HCEC 1CT (cell line): ENCODE measurements at places on chromosomes 4 and X.

DNA sequence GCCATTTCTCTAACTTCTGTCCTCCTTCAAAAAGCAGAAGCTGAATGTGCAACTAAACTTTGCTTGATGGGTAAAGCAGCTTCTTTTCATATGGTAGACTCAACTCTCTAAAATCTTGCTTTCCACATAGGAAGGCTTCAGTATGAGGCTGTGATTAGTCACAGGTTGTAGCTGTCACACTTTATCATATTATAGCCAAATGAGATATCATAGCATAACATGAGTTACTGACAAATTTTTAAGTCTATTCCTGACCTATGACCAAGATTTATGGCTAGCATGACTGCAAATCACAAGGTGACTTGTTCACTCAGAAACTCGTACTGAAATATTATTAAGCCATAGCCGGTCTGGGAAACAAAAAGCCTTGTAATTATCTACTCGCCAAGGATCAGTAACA is 998.6 kb downstream of the RPA4 start:
- DNase-seq = no peak

- no peak for DNase-seq
Observed at GRCh38 chr4:152946446-152946845, 10.3 kb downstream of the FHDC1 start.

GRCh38 chr4:106624671-106625070 is 256.1 kb upstream of the GIMD1 start:
- peak; percentile 6 for DNase-seq

GRCh38 chr4:146916479-146917076 is 29.1 kb downstream of the TTC29 start:
- peak; percentile 1 for DNase-seq

- no peak for DNase-seq
Observed at GRCh38 chr4:71460371-71460770, 121.6 kb downstream of the SLC4A4 start.

GRCh38 chrX:136021903-136022302 is 36.7 kb downstream of the SLC9A6 start:
- DNase-seq = no peak

GRCh38 chr4:152197211-152197610 is 338.7 kb downstream of the FBXW7 start:
- DNase-seq = no peak

DNA sequence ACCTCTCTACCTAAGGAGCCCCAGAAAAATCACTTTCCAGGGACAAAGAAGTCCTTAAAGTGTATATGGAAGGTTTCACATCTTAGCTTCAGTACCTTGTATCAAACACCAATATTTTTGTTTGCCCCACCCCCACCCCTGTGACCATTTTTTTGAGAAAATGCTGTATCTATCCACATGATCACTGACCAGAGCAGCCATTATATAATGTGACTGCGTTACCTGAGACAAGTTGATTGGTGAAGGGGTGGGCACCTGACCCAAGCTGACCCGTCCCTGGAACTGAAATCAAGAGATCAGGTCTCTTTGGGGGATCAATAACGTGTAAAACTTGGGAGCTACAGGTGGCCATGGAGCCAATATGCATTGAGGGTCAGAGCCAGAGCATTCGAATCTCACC is 10.7 kb downstream of the TIFA start:
- DNase-seq = no peak

- DNase-seq = peak; percentile 15
Observed at GRCh38 chrX:11532291-11533078, 133.2 kb downstream of the ARHGAP6 start.

DNA sequence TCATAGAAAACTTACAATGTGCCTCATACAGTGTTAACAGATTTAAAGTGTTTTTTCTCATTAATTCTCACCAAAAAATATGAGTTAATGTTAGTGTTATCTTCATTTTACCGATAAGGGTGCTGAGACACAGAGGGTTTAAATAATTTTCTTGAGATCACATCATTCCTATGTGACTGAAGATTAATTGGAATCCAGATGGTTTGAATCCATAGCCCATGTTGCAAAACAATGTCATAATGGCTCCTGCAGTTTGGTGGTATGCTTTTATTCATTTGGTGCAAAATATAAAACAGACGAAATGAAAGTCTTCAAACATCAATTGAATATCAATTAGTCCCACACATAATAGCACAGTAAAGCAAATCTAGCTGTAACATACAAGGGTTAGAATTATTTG is 512.2 kb downstream of the FSTL5 start:
- DNase-seq = no peak

DNA sequence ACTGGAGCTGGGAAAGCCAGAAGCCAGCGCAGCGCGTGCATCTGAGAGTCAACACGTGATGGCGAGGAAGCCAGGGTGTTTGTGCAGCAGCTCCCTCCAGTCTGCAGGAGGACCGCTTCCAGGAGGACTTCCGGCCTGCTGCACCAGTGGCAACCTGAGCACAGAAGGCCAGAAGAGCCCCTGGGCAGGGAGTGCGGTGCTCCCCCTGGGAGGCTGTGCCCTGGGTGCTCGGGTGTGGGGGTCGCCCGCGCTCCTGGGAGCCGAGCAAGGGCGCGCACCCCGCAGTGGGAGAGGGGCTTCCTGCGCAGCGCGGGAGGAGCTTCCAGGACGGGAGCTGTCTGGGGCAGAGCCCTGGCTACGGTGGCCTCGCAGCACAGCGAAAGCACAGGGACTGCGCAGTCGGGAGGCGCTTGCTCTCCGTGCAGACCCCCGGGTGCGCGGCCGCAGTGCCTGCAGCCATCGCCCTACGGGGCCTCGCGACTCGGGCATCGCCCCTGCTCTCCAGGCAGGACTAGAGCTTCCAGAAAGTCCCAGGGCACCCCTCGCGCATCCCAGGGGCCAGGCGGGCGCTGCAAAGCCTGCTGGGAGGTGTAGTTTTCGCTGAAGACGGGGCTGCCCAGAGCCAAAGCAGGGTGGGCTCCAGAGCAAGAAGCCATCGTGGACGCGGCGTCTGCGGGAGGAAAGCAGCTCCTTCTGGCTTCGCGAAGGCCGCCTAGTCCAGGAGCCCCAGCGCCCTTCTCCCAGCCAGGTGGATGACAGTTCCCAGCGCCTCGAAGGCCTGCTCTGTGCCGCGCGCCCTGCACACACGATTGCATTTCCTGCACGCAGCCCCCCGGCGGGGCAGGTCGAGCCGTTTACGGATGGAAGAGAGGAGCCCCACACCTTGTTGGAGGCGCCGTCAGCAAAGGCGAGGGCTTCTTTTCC is 24.1 kb upstream of the WFS1 start:
- DNase-seq = no peak

- no peak for DNase-seq
Observed at GRCh38 chrX:150227321-150227860, 135.7 kb upstream of the MAMLD1 start.

- DNase-seq = no peak
Observed at GRCh38 chr4:27624749-27625148, 764.1 kb downstream of the STIM2 start.

DNA sequence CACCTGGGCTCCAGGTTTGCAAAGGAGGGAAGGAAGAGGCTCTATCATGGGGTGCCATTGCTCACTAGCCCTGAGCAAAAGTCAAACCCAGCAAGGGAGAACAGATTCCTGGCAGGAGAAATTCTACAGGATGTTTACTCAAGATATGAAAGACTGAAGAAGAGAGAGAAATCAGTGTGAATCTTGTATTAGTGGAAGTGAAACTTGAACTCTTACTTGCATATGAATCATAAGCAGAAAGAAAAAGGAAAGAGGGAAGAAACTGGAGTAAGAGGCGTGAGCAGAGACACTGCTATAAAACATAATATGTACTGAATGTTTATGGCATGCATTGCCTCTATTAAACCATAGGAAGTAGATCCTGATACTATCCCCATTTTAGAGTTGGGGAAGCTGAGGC is 60.9 kb downstream of the C4orf46 start:
- DNase-seq = peak; percentile 1

- DNase-seq = no peak
Observed at GRCh38 chr4:76637712-76638361, 202.8 kb downstream of the SHROOM3 start.

- no peak for DNase-seq
Observed at GRCh38 chr4:66219401-66219800, 549.1 kb upstream of the EPHA5 start.

DNA sequence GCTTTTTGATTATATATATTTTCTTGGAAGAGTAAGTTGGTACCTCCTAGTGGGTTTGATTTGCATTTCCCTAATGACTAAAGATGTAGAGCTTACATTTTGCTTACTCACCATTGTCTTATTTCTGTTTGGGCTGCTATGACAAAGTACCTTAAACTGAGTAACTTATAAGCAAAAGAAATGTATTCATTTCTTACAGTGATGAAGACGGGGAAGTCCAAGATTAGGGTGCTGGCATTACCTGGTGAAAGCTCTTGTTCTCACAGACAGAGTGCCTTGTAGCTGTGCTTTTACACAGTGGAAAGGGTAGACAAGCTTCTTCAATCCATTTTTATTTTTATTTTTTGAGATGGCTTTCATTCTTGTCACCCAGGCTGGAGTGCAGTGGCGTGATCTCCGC is 229.2 kb upstream of the AGA start:
- DNase-seq = no peak

GRCh38 chr4:119105605-119106004 is 30.0 kb upstream of the MYOZ2 start:
- peak; percentile 48 for DNase-seq

DNA sequence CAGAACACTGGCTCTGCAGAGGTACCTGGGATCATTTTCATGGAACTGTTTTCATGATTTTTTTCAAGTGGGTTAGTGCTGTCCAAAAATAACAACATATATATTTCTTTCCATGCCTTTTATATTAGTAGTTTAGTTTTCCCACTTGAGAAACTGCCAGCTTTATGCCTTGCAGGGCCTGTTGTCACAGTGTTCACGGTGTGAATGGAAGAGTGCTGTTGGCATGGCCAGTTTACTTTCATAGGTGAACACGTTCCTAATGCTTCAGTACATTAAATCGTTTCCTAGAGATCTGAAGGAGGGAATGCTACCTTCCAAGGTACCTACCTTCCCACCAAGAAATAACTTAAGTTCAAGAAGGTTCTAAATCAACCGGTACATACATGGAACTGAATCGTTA is 12.6 kb downstream of the DOCK11 start:
- DNase-seq = no peak

- DNase-seq = no peak
Observed at GRCh38 chrX:12026481-12026880, 111.8 kb upstream of the FRMPD4 start.

DNA sequence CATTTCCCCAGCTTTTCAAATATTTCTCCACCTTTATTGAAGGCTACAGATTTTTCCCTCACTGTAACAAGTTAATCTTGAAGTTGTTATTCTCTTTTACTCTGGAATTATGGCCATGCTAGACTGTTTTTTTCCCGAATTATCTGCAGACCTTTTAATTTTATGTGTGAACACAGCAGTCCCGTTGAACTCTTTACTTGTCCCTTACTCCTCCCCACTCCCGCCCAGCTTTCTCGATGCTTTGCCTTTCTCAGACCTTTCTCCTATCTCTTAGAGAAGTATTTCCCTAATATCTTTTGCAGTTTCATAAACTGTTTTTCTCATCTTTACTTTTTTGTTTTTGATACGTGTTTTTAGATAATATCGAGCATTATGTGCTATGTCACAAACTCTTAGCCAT is 776 bp downstream of the CEP44 start:
- no peak for DNase-seq

- no peak for DNase-seq
Observed at GRCh38 chrX:57587062-57587461, 4.7 kb upstream of the ZXDB start.

DNA sequence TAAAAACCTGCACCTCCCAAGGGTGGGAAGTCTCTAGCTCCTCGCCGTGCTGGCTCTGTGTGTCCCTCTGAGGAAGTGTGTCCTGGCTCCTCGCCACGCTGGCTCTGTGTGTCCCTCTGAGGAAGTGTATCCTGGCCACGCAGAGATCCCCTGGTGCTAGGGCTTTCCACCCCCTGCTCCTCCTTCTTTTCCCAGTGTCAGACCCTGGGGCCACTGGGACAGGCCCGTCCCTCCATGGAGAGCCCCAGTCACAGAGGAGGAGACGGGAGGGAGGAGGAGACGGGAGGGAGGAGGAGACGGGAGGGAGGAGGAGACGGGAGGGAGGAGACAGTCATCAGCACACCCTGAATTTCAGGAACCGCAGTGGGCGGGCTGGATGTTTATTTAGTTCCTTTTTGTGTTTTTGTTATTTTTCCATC is 53.8 kb upstream of the HGFAC start:
- peak; percentile 2 for DNase-seq

GRCh38 chrX:63282077-63282476 is 69.1 kb downstream of the SPIN4 start:
- no peak for DNase-seq

DNA sequence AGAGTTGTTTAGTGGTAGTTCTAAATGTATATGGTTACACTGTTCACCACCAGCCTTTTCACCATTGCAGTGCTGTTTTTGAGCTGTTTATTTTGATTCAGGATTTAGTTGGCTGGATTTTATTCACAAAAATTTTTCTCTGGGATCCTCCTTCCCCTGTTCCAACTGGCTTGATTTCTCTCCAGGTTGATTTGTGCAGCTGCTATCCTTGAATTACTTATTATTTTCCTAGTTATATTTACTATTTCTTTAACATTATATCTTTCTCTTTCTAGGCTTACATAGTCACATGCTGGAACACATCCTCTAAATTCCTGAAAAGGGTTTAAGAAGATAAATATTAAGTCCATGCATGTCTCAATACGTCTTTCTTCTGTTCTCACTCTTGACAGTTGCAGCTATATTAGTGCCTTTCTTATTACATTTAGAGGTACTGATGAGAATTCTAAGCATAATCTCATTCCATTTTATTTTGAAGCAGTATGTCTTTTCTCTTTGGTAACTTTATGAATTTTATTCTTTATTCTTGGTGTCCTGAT is 82.2 kb downstream of the SUPT20HL2 start:
- DNase-seq = no peak

DNA sequence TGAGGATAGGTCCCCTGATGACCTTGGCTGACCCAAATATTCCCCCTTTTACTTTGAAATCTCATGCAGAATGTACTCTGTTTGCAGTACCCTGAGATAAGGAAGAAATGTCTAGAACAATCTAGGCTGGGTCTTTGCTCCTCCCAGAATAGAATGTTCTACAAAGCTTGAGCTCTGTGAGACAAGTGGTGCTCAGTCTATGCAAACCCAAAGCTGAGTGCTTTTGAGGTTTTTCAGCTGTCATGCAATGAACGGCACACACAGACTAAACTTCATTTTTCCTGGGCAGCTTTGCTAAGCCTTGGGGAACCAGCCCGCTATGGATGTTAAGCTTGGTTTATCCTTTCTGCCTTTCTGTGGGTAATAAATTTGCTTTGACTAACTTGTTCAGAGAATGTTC is 513.6 kb downstream of the FAT4 start:
- no peak for DNase-seq

DNA sequence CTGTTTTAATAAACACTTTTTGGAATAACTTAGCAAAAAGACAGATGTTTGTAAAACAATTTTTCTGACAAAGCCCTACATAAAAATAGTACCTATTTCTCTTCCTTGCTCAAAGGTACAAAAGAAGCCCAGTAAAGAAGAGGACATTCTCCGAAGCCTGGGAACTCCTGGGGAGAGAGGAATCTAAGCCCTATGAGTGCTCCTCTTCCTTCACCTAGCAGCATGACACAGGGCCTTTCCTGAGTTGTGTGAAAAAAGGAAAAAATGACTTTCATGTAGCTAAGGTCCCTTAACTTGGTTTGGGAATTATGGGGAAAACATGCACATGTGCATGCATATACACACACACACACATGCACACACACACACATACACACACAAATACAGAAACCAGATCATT is 586.9 kb downstream of the TMA16 start:
- no peak for DNase-seq

- DNase-seq = peak; percentile 1
Observed at GRCh38 chrX:70769659-70770227, 138.8 kb downstream of the TEX11 start.
